ENCODE measurements at places on chromosomes 7 and 10.

- no peak for DNase-seq
Measured at GRCh38 chr10:104038537-104038936, 47.1 kb downstream of the COL17A1 start.

DNA sequence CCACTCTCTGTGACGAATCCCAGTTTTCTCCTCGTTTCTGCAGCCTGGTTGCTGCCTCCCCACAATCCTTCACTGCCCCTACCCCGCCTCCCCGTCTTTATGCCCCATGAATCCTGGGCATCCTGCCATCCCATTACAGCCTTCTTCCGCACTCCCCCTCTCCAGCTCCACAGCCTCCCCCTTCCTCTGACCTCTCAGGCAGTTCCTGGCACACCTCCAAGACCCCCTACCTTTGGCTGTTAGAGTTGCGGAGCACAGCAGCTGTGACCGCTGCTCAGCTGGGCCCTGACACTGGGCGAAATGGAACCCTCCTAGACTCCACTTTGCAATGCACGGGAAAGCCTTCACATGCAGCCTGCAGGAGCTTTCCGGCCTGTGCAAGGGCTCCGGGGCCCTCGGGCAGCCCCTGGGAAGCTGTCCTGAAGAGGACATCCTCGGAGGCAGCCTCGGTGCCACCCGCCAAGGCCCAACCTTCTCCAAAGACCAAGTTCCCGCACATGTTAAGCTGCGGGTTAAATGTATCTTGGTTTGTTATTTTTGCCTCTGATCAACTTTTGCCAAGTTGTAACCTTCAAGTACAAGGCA lies 400.7 kb upstream of the MKI67 start:
- DNase-seq = no peak

- no peak for DNase-seq
Measured at GRCh38 chr7:70457883-70458680, 673.9 kb upstream of the GALNT17 start.

DNA sequence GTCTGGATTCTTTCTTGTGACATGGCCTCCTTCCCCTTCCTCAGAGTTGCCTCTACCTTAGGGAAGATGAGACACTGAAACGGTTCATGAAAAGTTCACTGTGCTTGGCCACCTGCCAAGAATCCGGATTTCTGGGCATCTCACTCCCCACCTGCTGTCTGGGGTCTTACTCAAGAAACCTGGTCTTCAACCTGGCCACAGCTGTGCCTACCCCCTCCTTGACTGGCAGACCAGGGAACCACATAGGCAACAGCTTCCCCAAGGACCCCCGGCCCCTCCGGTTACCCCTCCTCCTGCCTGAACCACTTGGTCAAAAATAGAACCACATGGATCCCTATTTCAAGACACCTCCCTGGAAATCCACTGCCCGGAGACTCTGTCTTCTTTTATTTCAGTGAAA lies 58.7 kb upstream of the NANOS1 start:
- DNase-seq = no peak

DNA sequence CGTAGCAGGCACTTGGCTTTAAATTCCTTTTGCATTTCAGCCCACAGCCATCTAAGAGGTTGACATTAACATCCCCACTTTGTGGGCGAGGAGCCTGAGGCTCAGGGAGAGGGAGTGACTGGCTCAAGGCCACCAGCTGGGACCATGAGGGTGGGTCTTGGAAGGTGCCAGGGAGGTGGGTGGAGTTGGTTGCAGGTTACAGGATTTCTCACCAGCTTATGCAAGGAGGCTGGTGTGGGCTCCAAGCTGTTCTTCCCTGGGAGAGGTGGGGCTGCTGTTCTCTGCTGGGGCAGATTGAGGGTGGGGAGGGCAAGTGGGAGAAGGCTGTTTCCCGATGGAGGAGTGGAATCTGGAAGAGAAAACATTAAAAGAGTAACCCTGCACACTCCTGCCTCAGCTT lies 14.1 kb upstream of the C10orf95 start:
- no peak for DNase-seq

GRCh38 chr10:75660823-75661222 lies 229.4 kb downstream of the LRMDA start:
- DNase-seq = no peak

- no peak for DNase-seq
Measured at GRCh38 chr10:97060441-97061084, 125.2 kb downstream of the SLIT1 start.

DNA sequence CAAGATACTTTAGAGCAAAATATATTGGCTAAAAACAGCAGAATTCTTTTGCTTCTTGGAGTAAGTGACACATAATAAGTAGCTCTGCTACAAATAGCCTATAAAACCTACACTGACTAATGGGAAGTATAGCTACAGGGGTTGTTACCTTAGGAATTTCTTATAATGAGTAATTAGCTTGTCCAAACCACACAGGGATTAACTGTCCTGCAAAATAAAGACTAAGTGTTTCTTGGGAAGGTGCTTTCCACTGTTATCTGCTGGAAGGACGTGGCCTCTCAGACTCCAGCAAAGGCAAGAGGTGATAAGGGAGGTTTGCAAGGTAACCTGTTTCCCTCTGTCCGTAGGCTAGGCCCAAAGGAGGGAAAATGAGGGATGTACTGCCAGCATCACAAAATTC lies 302.4 kb downstream of the DOCK4 start:
- no peak for DNase-seq

DNA sequence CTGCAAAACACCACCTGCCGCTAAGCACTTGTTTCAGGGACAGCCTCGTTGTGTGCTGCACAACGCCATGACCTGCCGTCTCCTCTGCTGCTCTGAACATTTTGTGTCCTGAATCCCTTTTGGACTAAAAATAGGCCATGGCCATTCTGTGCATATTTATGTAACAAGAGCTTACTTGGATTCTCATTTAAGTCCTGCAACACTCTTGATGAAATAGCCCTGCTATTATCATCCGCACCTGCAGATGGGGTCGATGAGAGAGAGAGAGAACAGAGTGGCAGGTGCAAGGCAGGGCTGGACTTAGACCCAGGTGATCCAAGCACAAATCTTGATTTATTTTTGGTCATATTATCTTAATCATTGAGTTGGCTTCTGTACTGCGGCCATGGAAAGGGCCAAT lies 121.2 kb upstream of the PRKCQ start:
- no peak for DNase-seq

GRCh38 chr7:93036807-93037206 lies 81.0 kb downstream of the SAMD9 start:
- DNase-seq = no peak

GRCh38 chr7:17340655-17341054 lies 42.2 kb downstream of the AHR start:
- DNase-seq = no peak

DNA sequence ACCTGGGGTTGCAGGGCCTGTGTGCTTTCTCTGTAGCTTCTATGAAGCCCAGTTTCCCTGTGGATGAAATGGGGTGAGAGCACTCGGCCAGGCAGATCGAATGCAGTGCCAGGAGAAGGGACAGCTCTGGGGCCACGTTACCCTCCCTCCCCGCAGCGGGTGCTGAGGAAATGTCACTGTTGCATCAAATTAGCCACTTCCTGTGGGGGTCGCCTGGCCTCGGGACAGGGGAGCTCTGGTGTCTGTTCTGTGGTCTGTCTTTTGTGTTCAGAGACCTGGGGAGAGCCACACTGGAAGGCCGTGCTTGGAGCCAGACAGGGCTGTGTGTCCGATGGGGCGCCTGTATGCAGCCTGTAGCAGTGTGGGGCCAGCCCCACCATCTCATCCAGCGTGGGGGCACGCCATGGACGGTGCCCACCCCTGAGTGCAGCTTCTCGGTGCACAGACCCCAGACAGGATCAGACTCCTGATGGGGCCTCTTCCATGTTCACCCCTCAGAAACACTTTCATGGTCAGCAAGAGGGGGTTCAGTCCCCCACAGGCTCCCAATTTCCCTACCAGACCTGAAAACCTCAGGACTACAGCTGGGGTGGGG lies 13.6 kb downstream of the TTYH3 start:
- DNase-seq = no peak

DNA sequence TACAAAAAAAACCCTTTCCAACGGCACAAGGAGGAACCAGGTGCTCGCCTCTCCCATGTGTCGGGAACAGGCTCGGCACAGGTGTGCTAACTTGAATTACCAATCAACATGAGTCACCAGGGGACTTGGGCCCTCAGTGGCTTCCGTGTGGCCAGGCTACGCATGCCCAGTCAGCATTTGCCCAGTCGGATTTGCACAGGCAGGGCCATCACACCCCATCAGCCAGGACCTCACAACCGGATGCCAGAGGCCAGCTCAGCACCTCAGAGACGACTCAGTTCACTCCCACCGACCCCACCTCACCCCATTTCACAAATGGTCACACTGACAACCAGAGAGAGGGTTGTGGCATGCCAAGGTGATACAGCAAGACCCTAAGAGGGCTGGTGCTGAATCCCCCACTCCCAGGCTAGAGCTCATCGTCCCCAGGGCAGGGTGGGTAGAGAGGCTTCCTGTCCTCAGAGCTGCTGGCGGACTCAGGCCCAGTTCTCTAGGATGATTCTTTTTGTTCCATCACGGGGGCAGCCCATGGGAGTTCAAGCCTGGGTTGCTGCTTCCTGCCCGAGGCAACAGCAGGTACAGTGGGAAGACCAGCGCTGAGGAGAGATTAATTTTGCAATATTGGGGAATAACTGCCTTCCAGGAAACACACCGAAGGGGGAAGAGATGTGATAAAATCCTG lies 13.6 kb downstream of the ANXA11 start:
- DNase-seq = no peak

DNA sequence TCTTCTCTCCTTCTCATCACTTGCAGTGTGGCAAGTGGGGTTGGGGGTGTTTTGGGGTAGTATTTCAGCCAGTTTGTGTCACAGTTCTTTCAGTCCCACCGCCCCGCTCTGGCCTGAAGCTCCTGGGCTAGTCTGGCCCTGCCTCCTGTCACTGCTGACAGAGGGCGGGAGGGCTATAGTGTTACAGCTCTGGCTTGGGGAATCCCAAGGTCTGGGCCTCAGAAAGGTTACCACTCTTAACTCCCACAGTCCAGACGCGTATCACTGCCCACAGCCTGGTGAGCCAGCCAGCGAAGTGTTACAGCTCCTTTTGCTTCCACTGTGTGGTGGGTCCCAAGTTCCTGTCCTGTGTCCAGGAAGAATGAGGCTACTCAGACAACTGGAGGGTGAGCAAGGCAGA lies 56.0 kb downstream of the ZNF777 start:
- no peak for DNase-seq

DNA sequence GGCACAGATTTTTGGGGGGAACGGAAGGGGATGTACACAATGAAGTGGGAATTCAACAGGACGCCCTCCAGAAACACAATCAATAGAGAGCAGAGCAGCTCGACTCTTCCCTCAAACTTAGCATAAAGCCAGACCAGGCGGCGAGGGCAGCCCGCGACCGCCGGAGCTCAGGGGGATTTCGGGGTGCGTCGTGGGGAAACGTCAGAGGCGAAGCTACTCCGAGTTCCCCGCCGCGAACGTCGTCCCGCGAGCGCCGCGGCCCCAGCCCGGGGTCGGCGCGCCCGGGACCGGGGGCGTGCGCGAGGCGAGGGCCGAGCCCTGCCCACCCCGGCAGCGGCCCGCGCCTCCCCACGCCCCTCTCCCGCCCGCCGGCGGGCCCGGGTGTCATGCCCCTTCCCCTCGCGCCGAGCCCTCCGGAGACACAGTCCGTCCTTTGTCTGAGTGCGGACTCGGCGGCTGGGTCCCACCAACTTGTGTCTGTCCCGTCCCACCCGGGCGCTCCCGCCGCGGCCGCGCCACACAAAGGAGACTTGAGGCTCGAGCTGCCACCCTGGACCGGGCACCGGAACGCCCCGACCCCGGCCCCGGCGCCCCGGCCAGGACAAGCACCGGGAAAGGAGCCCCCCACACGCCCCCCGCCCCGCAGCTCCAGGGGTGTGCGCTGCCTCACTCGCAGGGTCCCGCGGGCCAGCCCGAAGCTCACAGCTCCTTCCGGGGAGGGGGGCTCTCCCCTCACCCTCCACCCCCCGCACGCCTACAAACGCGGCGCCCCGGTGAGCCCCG lies 634 bp downstream of the EZH2 start:
- DNase-seq = no peak

DNA sequence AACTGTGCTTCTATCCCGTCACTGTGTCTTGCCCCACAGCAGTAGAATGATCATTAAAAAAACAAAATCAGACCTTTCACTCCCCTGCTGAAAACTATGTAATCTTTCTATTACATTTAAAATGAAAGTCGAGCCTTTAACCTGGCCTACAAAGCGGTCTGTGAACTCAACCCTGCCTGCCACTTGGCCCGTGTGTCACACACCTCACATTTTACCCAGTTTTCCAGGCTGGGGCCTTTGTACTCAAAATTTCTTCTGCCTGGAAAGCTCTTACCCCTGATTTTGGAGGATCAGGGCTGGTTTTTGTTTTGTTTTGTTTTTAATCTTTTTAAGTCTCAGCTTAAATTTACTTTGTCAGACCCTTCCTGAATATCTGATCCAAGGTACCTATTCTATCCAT lies 82.1 kb downstream of the UBE2H start:
- no peak for DNase-seq

GRCh38 chr10:120971671-120972070 lies 120.5 kb downstream of the WDR11 start:
- no peak for DNase-seq

GRCh38 chr7:2644562-2645273 lies 12.9 kb downstream of the TTYH3 start:
- DNase-seq = no peak

GRCh38 chr7:7499892-7500291 lies 35.8 kb downstream of the COL28A1 start:
- no peak for DNase-seq

GRCh38 chr10:101588879-101589278 lies 758 bp downstream of the DPCD start:
- DNase-seq = no peak

GRCh38 chr10:92901819-92902251 lies 53.5 kb downstream of the EXOC6 start:
- DNase-seq = no peak

DNA sequence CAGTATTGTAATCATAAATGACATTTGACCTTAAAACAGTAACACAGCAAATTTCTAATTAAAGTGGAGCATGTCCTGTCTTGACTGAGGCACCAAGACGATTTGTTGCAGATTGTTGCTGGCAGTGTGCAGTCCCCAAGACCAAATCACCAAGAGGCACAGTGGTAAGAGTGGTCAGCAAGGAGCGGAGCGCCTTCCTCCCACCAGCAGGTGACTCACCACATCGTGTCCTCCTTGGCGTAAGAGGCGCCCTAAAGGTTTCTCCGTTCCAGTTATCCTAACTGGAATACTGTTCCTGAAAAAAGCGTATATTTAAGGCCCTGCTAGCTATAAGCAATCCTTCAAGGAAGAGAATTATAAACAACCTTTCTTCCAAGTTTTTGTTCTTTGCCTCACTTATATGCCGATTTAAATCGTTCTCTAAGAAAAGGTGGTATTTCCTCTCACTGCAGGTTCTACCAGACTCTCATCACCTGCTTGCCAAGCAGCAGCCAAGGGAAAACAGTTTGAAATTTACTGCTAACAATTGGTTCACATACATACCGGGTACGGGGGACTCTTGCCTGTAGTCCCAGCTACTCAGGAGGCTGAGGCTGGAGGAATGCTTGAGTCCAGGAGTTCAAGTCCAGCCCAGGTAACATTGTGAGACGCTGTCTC lies 10.7 kb upstream of the REPIN1 start:
- DNase-seq = no peak

- DNase-seq = no peak
Measured at GRCh38 chr10:48670978-48671913, 13.4 kb upstream of the WDFY4 start.

Data from AG04449 (cell line).